ENCODE measurements at places on chromosomes 7 and 10. TPM values are rescaled to one million over a fixed set of nuclear protein-coding genes. Genes with fewer than 3 reads are reported as not detected.

DNA sequence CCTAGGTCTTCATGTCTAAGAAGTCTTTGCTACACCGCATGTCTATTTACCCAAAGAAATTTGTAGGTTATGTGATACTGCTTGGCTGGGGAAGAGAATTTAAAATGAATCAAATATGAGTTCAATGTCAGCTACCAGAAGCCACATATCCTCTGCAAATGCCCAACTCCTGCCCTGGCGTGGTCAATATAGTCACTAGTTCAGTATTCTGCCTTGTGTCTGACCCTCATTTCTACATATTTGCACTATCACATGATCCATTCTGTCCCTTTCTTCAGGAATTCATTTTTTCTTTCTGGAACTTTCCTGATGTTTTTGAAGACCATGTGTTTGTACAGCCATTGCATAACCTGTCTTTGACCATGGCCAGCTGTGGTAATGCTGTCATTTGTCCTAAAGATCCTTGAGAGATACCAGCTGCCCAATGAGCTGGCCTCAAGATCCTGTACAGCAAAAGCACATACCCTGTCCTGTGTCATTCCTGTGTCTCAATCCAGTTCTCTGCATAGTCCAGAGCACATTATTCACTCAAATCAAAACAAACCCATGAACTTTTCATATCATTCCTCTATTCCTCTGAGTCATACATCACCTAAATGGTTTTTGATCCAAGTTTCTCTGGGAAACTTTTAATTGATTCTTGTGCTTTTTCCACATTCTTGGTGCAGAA is 524.5 kb downstream of the PARD3 start:
- no peak for DNase-seq

DNA sequence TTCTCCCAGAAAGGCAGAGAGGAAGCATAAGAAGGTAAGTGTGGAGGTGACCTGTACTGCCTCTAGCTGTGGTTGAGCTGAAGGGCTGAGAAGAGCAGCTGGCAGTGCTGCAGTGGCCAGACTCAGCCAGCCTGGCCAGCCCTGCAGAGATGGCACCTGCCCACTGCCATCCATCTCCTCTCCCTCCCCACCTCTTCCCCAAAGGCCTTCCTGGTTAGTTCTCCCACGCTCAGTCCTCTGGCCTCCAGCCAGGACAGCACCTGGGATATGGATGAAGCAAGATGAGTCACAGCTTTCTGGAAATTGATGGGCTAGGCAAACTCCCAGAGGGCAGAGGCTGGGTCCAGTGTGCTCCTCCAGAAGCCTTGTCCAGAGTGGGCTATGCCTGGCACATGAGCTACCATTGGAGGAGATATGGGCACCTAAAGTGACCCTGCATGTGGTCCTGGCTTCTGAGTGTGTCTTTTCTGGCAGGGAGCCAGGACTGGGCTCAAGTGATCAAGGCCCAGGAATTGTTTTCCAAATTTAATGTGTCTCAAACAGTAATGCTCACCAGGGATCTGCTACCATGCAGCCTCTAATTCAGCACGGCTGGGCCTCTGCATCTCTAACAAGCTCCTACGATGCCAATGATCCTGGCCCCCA is 81.0 kb upstream of the CACUL1 start:
- DNase-seq = no peak

MAGI2 gene
- 0.13 TPM for total RNA-seq

COL17A1 gene
- not detected for total RNA-seq

DNA sequence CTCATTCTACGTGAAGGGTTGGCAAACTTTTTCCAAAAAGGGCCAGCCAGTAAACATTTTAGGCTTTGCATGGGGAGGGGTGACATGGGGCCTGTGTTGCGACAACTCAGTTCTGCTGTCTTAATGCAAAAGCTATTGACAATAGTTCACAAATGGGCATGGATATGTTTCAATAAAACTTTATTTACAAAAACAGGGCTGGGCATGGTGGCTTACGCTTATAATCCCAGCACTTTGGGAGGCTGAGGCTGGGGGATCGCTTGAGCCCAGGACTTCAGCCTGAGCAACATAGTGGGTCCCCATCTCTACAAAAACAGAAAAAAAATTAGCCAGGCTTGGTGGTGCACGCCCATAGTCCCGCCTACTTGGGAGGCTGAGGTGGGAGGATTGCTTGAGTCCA is 141.1 kb downstream of the SVIL start:
- DNase-seq = no peak

GSDME gene
- total RNA-seq = 1.7 TPM

DNA sequence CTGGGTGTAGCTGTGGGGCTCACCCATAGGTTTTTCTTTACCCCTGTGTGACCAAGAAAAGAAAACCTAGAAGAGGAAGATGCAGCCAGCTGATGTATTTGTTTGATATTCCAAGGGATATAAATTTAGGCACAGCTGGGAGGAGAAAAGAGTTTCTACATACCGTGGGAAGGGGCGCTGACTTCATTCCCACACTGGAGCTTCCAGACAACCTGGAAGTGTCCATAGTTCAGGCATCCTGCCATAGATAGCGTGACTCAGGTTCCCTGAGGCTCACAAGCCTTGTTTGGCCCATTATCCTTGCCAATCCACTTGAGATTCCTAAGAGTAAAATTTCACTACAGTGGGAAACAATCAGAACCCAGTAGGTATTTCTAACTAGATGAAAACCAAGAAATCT is 371.7 kb upstream of the NRP1 start:
- no peak for DNase-seq

DNA sequence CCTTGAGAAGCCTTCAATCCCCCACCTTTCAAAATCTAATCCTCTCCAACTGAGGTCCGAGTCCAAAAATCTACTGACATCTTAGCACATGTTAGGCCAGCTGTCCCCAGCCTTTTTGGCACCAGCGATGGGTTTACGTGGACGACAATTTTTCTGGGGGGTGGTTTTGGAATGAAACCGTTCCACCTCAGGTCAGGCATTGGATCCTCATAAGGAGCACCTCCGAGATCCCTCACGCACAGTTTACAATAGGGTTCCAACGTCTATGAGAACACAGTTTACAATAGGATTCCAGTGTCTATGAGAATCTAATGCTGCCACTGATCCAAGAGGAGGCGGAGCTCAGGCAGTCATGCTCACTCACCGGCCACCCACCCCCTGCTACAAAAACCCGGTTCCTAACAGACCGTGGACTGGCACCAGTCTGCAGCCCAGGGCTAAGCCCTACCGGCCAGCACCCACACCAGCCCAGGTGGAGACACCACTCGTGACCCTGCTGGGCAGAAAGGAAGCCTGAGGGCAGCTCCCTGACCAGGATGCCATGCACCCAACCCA is 107.6 kb downstream of the DIP2C start:
- DNase-seq = no peak

ADRA2A gene
- total RNA-seq = not detected

HMX2 gene
- not detected for total RNA-seq

DNA sequence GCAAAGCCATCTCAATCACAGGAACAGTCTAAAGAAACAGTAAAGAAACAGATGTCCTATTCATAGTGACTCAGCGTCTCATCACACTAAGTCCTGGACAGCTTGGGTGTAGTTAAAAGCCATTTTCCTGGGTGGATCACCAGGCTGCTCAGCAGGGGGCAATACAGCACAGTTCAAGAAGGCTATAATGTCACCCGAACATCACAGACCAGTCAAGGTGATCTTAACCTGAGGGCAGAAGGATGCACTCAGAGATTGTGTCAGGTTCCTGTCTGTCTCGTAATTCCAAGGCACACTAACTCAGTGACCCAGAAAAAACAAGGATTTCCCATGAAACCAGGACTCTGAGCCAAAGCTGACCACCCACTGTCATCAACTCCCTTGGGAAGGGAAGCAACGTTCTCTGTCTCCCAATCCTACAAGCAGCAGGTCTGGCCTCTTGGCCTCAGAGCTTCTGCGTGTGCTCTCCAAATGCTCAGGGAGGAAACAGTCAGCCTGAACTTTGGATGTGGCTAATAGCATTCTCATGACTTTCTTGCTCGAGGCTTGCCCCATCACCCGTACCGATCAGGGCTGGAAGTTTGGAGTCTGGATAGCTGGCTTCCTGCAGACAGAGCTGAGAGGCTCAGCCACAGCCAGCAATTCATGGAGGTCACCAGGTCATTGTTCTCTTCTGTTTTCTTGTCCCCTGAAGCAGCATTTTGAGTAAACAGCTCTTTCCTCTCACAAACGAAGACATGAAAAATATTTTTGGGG is 90.4 kb upstream of the FAM171A1 start:
- DNase-seq = no peak

LRRC17 gene
- not detected for total RNA-seq

POR gene
- total RNA-seq = 34.0 TPM

DNA sequence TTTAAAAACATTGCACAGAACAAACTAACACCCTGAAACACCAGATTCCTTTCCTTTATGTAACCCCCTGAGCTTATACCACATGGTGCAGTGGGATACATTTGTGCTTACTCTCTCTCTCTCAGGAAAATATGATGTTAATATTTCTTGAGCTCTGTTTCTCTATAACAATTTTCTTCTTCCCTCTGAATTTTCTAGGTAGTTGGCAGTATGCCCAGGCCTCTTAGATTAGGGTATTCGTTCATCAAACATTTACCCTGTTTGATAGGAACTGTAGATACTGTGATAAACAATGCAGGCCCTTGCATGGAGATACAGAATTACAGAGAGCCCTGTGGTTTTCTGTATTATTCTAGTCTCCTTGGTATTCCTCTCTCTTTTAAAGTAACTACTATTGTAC is 567.8 kb downstream of the IPMK start:
- DNase-seq = no peak

DNA sequence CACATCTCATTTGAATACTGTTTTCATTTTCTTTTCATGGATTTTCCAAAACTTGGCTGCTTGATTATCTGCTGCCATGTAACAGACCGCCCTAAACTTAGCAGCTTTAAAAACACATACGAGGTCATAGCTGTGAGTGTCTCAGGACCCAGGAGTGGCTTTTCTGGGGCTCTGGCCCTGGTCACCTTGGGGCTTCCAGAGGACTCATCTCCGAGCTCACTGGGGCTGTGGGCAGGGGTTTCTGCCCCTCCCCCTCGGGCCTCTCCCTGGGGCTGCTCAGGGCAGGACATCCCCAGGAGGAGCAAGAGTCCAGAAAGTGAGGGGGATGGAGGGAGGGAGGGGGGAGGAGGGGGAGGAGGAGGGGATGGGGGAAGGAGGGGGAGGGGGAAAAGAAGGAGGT is 77.0 kb downstream of the NKX6-2 start:
- no peak for DNase-seq

DNA sequence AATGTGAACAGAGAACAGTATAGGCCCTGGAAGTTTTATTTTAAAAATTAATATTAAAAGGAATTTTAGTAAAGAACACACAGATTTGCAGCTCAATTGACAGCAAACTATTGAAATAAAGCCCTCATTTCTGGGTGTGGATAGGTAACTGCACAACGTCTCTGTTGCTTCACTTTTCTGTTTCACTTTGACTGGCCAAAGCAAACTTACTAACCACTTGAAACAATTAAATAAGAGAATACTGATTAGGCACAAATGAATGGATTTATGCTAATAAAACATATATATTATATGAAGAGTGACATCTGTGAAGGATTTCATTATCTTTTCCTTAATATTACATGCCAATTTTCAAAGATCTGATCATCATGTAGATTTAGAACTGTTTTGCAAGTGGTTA is 11.9 kb downstream of the ZNF804B start:
- no peak for DNase-seq

- DNase-seq = no peak
These were observed 61.9 kb downstream of the HGF start for GRCh38 chr7:81707966-81708365.

- DNase-seq = no peak
These were observed 114.8 kb upstream of the PLPP4 start for GRCh38 chr10:120342115-120342714.

ASCC1 gene
- total RNA-seq = 35.5 TPM

DNA sequence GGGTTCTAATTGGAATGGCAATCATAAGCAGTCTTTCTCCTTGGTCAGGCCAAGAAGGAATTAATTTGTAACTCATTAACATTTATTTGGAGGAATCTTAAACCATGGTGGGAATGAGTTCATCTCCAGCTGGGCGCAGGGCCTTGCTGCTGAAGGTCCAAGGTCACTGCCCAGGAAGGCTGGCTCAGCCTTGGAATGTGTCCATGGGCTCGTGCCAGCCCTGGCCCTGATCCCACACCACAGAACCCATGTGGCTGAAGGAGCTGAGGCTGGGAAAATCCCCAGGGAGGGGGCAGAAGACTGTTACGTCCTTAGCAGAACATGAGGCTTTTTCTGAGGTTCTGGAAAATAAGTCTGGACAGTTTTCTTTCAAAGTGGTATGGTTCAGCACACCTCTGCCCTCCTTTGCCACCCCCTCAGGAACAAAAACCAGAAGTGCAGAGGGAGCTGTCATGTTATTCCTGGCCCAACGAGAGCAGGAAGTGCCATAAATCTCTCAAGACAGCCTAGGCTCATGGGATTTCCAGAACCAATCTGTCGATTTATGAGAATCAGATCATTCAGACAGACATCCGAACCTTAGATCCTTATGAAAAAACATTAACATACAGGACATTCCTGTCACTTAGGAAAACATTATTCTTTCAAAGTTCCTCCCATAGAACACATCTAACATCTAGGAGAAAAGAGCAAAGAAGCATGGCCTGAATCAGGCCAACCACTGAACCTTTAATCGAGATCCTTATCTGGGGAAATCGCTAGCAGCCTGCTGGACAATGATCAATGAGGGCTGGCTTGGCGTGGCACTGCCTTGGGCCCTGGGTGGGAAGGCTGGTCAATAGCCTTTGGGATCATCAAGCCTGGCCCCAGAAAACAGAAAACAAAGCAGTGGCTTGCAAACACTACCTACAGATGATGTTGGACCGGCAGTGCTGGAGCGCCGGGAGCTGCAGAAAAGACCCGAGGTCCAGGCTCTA is 134.3 kb downstream of the TAX1BP1 start:
- no peak for DNase-seq

FGL2 gene
- 4.2 TPM for total RNA-seq

DNA sequence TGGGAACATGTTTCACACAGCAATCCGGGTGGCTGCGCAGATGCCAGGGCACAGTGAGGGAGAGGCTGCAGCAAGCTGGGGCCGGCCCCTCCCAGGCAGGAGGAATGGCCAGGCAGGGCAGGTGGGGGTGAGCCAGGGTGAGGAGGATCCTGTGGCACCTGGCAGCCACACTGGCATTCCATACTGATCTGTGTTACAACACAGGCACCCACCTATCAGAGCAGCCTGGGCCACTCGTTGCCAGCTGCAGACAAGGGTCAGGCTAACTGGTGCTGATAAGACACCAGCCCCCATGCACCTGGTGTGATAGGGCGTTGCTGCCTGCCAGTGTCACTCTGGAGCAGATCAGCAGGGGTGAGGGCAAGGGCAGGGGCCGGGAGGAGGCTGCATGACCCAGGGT is 16.6 kb upstream of the RET start:
- DNase-seq = no peak
